Umbilical cord (tissue), 2 donors: ENCODE measurements at places on chromosomes 1 and 21. TPM values are rescaled to one million over a fixed set of nuclear protein-coding genes. Genes with fewer than 3 reads are reported as not detected.
A peak's percentile ranks its signal among the peaks of the same experiment; 100 is the strongest.

The CD5L gene
- total RNA-seq: not detected

The S100A16 gene
- 40.0 TPM for total RNA-seq

DNA sequence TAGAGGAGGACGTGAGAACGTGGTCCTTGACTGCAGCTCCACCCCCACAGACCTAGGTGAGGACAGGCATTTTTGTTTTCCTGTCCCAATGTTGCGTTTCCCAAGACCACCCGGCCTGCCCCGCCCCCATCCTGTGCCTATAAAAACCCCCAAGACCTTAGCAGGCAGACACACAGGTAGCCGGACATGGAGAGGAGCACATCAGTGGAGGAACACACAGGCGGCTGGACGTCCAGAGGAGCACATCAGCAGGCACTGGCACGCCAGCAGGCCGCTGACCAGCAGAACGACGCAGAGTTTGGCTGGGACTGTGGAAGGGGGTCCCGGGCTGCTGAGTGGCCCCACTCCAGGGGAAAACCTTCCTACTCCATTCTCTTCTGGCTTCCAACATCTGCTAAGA, 12.7 kb upstream of the HMGCL start:
- DNase-seq: no peak

DNA sequence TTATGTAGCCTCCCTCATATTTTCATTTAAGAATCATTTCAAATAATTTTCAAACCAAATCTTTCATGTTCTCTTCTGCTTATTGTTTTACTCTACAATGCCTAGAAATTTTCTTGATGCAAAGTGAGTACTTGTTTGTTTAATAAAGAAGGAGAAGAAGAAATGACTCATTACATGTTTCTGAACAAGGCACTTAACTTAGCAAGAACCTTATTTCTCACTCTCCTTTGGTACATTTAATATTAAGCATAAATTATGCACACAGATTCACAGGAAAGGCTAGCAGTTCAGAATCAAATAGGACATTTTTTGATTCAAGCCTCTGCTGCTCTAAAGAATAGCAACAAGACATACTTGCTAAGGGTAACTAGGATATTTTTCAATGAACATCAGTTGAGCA, 9.1 kb downstream of the SCYL3 start:
- DNase-seq: no peak

DNA sequence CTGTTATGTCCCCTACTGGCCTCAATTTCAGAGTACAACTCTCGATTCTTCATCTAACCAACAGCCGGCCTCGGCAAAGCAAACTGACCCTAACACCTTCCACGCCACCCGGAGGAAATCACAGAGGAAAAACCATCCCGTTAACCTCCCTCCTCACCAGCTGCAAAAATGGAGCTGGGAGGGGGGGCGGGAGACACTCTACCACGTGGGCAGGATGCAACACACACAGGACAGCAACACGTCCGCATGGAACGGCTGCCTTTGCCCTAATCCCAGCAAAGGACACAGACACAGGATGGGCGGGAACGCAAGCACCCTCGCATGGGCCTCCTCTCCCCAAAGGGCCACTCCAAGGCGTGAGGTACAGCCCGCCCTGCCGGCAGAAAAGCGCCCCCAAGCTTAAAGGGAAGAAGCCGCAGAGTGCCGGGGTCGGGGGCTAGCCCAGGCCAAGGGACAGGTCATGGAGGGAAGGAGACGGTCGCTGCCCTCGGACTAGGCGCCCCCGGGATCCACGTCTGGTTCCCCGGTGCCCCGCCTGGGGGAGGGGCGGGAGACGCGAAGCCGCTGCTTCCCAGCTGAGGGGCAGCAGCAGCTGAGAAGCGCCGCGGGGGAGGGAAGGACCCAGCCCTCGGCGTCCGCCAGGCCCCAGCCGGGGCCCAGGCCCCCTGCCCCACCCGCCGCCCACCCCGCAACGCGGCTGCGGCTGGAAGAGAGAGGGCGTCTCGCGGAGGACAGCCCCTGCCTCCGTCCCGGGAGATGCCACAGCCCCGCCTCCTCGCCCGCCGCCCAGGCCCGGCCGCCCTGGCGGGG, 590 bp downstream of the FOXJ3 start:
- peak; percentile 67 for DNase-seq

DNA sequence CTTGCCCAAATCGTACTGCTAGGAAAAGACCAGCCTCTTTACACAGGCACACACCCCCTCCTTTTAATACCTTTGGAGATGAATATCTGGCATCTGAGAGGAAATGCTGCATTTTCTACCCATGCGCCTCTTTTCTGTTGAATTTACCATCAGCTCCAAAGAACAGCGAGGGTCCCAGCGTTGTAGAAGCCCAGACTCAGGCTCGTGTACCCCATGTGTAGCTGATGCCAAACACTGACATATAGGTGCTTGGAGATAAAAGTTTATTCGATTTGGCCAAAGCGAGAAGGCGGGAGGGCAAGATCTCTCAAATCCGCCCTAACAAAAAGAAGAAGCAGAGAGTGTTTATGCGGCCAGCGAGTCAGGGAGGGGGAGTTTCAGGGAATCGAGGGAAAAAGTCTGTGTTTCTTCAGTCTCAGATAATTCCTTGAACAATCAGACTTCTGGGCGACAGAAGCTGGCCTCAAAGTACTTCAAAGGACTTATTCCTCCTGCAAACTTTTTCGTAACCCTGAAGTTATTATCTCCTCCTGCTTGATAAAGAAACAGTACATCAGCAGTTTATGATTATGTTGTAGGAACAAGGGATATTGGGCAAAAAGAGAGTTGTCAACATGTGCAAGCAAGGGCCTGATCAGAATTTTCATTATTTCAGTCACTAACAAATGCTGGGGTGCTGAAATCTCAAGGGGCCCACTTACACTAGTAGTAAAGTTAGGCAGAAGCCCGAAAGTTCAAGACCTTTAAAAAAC, 642 bp upstream of the CREG1 start:
- DNase-seq: peak; percentile 19

- no peak for DNase-seq
Observed at GRCh38 chr1:1225238-1225845, 6.5 kb downstream of the SDF4 start.

The ARHGAP29 gene
- 41.7 TPM for total RNA-seq
